Epithelial cell of esophagus (primary cell): ENCODE measurements at places on chromosomes 6 and 20.

- peak; percentile 63 for DNase-seq
These were observed 41.4 kb downstream of the DTNBP1 start for GRCh38 chr6:15621203-15622044.

- no peak for DNase-seq
These were observed 122.2 kb downstream of the FYN start for GRCh38 chr6:111750753-111751673.

GRCh38 chr6:35757456-35758123 lies 18.8 kb upstream of the CLPSL2 start:
- DNase-seq = peak; percentile 38

GRCh38 chr6:5645328-5646290 lies 361.1 kb downstream of the NRN1 start:
- DNase-seq = no peak

GRCh38 chr20:10217721-10218410 lies 764 bp upstream of the SNAP25 start:
- DNase-seq = peak; percentile 63

GRCh38 chr6:51817832-51818231 lies 269.6 kb downstream of the PKHD1 start:
- DNase-seq = no peak

- DNase-seq = no peak
These were observed 555.5 kb downstream of the PTPRT start for GRCh38 chr20:42634156-42634555.

DNA sequence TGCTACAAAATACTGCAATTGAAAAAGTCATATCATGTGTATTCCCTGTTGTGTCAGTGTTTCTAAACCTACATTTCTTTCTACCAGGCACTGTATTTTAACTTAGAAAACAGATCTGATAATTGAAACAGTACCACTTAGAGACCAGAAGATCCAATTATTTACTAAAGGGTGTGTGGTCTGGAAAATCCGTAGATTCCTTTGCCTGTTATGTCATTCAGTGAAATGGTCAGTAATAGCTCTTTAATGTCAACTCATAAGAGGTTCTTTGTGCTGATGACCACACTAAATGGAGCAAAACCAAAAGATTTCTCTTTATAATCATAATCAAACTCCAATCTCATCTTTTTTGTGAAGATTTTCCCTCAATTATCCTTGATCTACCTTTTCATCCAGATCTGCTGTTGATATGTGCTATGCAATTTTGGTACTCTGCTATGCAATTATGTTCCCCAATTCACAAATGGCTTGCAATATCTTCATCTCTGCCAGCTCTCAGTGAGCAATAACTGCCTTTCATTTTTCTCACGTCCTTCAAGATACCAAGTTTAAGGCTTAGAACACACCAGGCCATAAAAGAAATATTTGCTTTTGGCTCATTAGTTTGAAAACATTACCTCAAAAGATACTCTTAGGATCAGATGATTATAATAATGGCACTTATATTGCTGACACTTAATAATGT lies 165.5 kb downstream of the MOXD1 start:
- no peak for DNase-seq

- DNase-seq = no peak
These were observed 125.3 kb upstream of the DST start for GRCh38 chr6:56767892-56768531.

- DNase-seq = no peak
These were observed 9.1 kb upstream of the TJAP1 start for GRCh38 chr6:43468240-43468639.

DNA sequence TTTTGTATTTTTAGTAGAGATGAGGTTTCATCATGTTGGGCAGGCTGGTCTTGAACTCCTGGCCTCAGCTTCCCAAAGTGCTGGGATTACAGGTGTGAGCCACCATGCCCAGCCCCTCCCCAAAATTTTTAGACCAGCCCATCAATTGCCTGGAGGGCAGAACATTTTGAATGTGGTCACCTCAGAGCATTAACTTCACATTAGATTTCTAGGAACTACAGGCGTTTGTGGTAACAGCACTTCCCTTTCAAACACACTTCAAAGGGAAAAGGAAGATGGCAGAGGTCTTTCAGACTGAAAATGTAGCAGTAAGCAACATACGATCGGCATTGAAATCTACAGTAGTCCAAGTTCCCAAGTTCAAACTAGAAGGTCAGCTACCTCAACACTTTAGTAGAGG lies 12.3 kb upstream of the SLA2 start:
- no peak for DNase-seq

- DNase-seq = no peak
These were observed 54.2 kb upstream of the ADGRF1 start for GRCh38 chr6:47096211-47096895.

DNA sequence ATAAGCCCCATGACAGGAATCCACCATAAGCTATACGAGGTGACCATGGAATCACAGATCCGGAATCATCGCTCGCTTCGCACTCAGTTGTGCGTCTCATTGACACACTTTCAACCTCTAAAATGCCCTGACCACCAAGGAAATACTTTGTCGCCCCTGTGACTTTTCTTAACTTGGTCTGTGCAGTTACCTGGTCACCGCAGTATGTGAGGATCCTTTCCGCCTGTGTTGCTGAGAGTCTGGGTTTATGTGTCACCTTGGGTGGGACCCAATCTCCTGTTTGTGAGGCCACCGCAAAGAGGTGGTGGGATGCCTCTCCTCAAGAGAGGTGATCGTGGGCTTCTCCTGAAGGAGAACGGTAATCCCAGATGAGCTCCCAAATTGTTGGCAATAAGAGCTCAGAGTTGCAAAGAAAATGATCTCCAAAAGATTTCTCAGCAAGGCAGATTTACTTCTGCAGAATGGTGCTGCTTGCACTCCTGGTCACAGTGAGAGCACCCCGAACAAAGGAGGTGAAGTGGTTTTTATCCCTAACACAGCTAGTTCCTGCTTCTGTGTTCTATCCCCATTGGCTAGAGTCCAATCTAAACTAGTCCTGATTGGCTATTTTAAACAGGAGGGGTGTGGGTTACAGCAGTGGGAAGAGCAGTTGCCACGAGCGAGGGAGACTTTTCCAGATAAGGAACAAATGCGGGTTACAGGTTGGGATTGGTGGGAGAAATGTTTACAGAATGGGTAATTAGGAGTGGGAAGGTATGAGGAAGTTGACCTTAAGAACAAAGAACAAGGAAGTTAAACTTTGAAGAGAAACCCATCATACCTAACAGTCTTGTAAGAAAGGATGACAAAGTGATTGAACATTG lies 9.1 kb upstream of the ZNFX1 start:
- peak; percentile 88 for DNase-seq

DNA sequence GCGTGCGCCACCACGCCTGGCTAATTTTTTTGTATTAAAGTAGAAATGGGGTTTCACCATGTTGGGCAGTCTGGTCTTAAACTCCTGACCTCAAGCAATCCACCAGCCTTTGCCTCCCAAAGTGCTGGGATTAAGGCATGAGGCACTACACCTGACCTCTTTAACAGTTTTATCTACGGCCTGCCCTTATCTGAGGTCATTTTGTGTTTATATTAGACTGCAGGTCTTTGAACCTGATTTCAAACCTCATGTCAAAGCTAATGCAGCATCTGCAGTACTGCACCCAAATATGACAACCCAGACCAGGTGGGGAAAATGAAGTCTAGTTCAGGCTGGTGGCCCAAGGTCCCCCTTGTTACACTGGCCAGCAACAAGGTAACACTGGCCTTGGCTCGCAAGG lies 89.3 kb upstream of the ARMC2 start:
- no peak for DNase-seq

GRCh38 chr6:144335311-144335861 lies 50.3 kb downstream of the UTRN start:
- peak; percentile 58 for DNase-seq

DNA sequence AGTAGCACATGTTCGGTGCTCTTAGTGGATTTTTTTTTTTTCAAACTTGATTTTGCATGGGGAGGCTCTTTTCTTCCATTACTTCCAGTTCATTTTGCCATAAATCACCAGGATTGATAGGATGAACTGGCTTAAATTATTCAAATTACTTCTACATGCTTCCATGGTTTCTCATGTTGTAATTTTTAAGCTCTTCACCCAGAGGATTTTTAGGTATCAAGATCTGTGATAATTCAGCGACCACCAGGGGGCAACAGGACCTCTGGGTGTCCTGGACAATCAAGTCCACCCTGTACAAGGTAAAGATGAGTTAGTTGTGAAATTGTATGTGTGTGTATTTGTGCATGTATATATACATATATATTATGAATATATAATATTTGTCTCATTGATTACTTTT lies 4.2 kb upstream of the EPHA7 start:
- peak; percentile 47 for DNase-seq

- DNase-seq = no peak
These were observed 9.3 kb downstream of the SDHAF4 start for GRCh38 chr6:70575899-70576495.

GRCh38 chr20:49681850-49682216 lies 31.8 kb downstream of the B4GALT5 start:
- no peak for DNase-seq

GRCh38 chr6:138307352-138307751 lies 70.4 kb upstream of the SMIM28 start:
- DNase-seq = peak; percentile 94

DNA sequence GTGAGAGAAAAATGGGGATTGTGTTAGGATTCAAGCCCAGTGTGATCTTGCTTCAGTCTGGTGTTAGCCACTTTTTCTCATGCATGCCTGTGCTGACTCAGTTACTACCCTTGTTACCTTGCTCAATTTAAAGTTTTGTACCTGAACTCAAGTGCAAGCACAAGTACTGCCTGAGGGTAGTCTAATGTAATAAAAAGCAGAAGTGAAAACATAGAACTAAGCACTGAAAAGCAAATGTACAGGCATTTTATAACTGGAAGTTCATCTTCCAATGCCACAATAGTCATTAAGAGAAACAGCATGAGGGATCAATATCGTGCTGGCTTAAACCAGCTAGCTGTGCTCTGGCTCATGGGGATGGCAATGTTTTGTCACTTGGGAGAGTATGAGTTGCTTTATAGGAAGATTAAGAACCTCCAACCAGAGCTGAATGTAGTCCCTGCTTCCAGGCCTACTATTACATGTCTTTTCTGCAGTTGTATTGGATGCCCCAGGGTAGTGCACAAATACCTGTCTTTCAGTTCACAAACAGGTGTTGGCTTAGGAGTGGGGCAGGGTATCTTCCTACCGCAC lies 48.7 kb downstream of the SLC35F1 start:
- DNase-seq = no peak

DNA sequence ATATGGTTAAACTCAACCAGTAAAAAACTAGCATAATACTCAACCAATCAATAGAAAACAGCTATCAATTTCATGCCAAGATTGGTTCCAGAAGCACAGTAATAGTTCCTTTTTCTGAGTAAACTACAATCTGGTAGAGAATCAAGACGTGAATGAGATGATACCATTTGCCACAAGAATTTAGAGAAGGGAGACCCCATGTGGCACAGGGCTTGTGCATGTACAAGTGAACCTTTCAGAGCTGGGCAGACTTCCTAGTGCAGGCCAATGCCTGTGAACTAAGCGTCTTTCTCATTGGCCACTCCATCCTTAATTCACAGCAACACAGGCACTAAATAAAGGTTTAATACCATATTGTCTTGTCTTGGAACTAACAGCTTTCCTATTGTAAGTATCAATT lies 213.5 kb downstream of the RFPL4B start:
- no peak for DNase-seq

GRCh38 chr6:109867009-109867969 lies 110.8 kb upstream of the GPR6 start:
- no peak for DNase-seq

DNA sequence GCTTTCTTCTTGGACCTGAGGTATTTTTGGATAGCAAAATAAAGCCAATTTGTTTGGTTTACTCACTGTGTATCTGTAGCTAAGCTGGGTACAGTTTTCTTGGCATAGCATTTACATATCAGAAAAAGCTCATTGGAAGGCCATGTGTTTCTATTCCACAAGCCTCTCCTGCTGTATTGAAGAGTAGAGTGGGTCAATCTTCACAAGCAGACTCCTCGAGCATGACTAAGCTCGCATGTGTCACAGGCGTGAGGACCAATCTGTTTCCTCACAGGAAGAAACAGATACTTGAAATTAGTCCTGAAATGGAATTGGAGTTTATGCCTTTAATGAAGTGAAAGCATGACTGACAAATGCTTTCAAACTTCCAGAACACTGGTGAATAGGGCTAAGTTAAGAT lies 1279.0 kb upstream of the MAP3K7 start:
- peak; percentile 49 for DNase-seq

DNA sequence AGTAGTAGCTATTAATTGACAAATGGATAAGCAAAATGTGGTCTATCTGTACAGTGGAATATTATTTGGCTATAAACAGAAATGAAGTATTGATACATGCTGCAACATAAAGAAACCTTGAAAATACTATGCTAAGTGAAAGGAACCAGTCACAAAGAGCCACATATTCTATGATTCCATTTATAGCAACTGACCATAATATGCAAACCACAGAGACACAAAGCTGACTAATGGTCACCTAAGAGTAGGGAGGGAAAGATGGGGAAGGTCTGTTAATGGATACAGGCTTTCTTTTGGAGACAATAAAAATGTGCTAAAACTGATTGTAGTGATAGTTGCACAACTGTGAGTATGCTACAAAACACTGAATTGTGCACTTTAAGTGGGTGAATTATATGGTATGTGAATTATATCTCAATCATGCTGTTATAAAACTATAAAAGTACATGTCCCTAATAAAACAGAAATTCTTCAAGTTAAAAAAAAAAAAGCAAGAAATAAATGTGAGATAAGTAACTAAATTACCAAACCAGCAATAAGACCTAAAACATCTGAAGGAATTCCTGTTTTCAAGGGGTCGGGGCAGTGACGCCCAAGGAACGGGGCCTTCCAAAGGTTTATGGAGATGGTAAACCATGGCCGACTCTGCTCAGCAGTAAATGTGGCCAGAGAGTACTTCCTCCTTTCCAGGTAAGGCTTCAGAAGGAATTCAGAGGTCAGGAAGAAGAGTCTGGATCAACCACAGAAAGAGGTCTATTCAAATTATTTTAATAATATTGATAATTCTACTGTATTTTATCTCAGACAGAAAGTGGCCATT lies 75.4 kb downstream of the ARHGAP18 start:
- no peak for DNase-seq

- no peak for DNase-seq
These were observed 37.8 kb downstream of the ELOVL5 start for GRCh38 chr6:53310771-53311585.
